ENCODE measurements at places on chromosomes 1 and 21. TPM values are rescaled to one million over a fixed set of nuclear protein-coding genes. Genes with fewer than 3 reads are reported as not detected.

HCN3 gene
- 1.8 TPM for total RNA-seq

DNA sequence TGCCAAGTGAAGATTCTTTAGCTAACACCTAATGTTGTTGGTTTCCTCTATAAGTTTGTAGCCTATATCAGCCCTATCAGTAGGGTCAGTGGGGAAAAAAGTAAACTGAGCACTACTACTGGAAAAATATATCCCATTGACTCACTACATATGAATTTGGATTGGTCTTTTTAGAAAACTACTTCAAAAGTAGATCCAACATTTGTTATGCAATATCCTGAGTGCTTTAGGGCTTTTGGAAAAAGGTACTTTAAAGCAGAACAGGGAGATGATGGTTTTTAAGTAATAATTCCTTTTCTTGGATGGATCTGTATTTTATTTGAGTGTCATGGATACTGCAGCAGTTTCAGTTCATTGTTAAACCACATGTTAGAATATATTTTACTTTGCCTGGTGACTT is 7.1 kb downstream of the C1orf21 start:
- no peak for DNase-seq

AMY1A gene
- not detected for total RNA-seq

DNA sequence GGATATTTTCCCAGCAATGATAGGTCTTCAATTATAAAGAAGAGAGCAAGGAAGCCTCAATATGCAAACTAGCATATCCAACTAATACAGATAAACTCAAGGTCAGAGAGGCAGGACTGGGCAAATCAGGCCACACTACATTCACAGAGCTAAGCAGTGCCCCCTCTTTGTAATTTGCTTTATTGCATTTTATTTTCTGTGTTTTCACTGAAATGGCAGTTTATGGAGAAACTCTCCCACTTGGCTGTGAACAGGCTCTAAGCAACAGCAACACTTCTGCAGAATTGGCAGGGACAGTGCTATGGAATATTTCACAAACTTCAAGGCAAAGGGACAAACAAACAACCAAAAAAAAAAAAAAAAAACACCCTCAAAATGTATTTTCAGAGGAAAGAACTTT is 93.4 kb upstream of the SOD1 start:
- no peak for DNase-seq

GNG4 gene
- total RNA-seq = 0.06 TPM

GRCh38 chr1:64135462-64136223 is 67.8 kb upstream of the UBE2U start:
- DNase-seq = no peak

GRCh38 chr21:44509539-44509938 is 30.5 kb downstream of the KRTAP10-1 start:
- DNase-seq = peak; percentile 14

C1orf226 gene
- total RNA-seq = 0.63 TPM

KRTAP19-1 gene
- total RNA-seq = not detected

GRCh38 chr1:232473324-232473723 is 156.6 kb downstream of the SIPA1L2 start:
- DNase-seq = peak; percentile 64
